A549 treated with dexamethasone at 1 μM for 4 hours (cell line): ENCODE measurements at places on chromosomes 5 and 9. TPM values are rescaled to one million over a fixed set of nuclear protein-coding genes. Genes with fewer than 3 reads are reported as not detected.

Gene ARL15
- 3.5 to 5.4 TPM (median 5.2 TPM) in 5 replicates for total RNA-seq

Gene ARHGEF28
- 9.5 to 12.9 TPM (median 11.0 TPM) in 5 replicates for total RNA-seq

Gene TTC16
- total RNA-seq = 0.02 to 0.07 TPM (median 0.04 TPM) in 4 of 5 replicates, not detected in the other

Gene ANKRD34B
- 0.05 to 0.14 TPM (median 0.09 TPM) in 5 replicates for total RNA-seq
